ENCODE measurements at places on chromosomes 11 and 22. TPM values are rescaled to one million over a fixed set of nuclear protein-coding genes. Genes with fewer than 3 reads are reported as not detected.

Gene PRAME
- polyA plus RNA-seq, result not detected

Gene KCNK7
- polyA plus RNA-seq, result 0.60 TPM

DNA sequence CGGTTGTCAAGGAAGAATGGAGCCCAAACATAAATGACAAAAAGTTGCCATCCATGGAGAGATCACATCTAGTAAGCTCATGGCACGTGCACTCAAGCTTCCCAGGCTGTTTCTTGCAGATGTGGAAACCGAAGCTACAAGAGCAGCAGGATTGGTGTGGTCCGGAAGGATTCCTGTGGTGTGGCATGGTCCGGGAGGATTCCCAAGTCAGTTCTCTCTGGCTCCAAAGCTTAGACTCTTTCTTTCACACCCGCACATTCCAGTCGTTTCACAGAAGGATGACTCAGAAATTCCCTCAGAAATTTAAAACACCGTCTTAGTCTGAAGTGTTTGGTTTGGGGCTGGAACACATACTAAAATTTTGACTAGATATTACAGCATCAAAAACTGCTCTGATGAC, 78.0 kb upstream of the DRD2 start:
- peak; percentile 69 for DNase-seq
- H3K36me3 ChIP-seq, result no peaks in the 10 kb centered on the region
- no peak overlapping the region for H3K4me3 ChIP-seq
- H3K4me1 ChIP-seq, result peaks cover 29% of the 10 kb centered on the region

DNA sequence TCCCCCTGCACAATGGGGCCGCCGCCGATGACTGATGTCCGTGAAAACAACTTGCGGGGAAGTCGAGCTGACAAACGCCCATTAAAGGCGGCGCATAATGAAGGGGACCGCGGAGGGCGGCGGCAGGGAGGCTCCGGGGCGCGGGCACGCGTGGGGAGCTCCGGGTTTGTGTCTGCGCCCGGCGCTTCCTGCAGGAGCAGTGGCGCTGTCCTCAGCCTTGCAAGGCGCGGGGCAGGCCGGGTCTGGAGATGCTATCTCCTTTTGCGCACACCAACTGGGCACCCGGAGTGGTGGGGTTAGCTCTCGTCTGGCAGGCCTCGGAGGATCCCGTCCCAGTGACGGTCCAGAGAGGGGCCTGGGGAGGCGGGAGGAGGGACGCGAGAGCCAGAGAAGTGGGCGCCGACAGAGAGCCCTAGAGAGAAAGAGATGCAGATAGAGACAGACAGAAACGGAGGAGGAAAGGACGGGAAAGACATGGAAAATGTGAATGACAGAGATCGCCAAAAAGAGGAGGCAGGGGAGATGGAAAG, 390 bp upstream of the FGF3 start:
- H3K36me3 ChIP-seq, result no peaks in the 10 kb centered on the region
- peaks cover 77% of the 10 kb centered on the region for H3K27me3 ChIP-seq
- peaks cover 8% of the 10 kb centered on the region for H3K4me1 ChIP-seq
- peak; percentile 56 for DNase-seq

GRCh38 chr11:4008116-4008515, 86.5 kb upstream of the RRM1 start:
- H3K4me3 ChIP-seq, result no peak overlapping the region
- H3K36me3 ChIP-seq, result no peaks in the 10 kb centered on the region
- H3K27ac ChIP-seq, result no peak overlapping the region
- no peaks in the 10 kb centered on the region for H3K4me1 ChIP-seq
- no peaks in the 10 kb centered on the region for H3K27me3 ChIP-seq
- DNase-seq, result no peak

GRCh38 chr11:108606495-108607160, 13.1 kb upstream of the EXPH5 start:
- no peak overlapping the region for H3K4me3 ChIP-seq
- no peaks in the 10 kb centered on the region for H3K36me3 ChIP-seq
- H3K27me3 ChIP-seq, result no peaks in the 10 kb centered on the region
- H3K4me1 ChIP-seq, result peaks cover 8% of the 10 kb centered on the region
- no peak for DNase-seq

- no peak for DNase-seq
- H3K27ac ChIP-seq, result no peak overlapping the region
- no peaks in the 10 kb centered on the region for H3K4me1 ChIP-seq
- H3K27me3 ChIP-seq, result no peaks in the 10 kb centered on the region
These were observed 25.4 kb upstream of the SEZ6L start for GRCh38 chr22:26143806-26144325.

- peaks cover 5% of the 10 kb centered on the region for H3K4me1 ChIP-seq
- no peak overlapping the region for H3K27ac ChIP-seq
- H3K4me3 ChIP-seq, result no peak overlapping the region
- no peaks in the 10 kb centered on the region for H3K36me3 ChIP-seq
- H3K27me3 ChIP-seq, result no peaks in the 10 kb centered on the region
These were observed 4.9 kb downstream of the ADORA2A start for GRCh38 chr22:24432059-24432853.

Gene CRYBB2
- not detected for polyA plus RNA-seq

GRCh38 chr11:112212290-112212689, 13.9 kb upstream of the PTS start:
- no peaks in the 10 kb centered on the region for H3K27me3 ChIP-seq
- H3K4me1 ChIP-seq, result no peaks in the 10 kb centered on the region
- DNase-seq, result no peak

DNA sequence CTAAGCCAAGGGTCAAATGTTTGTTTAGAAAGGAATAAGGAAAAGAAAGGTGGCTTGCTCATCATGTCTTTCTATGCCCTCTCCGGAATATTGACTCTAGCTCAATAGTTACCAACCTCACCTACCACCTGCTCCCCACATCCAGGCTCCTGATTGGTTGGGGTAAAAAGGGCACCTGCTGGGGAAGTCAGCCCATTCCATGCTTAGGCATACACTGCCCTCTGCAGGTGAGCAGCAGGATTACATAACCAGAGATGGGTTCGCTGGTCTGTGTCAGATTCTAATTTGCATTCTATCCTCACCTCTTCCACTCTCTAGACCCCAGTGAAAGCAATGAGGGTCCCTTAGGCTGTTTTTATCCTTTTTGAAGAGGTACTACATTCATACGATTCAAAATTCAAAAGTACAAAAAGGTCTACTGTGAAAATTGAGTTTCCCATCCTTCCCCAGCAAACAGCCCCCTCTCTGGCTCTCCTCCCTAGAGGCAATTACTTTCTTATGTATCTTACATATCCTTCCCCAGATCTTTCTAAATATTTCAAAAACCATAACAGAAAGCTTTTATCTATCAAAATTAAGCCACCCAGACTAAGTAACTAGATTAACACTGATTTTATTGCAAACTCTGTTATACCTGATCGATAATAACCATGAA, 98.0 kb upstream of the ASPHD2 start:
- DNase-seq, result peak; percentile 90
- H3K27me3 ChIP-seq, result 0 out of 2 replicates have a peak, but pooled peaks cover 2% of the 10 kb centered on the region
- no peaks in the 10 kb centered on the region for H3K36me3 ChIP-seq
